Activated CD4-positive, alpha-beta memory T cell treated with anti-CD3 and anti-CD28 coated beads, Interleukin-2, amount 10 ng/mL, durations not matched to agents 7 days and 5 days (primary cell): ENCODE measurements at places on chromosomes 2 and 18.

- DNase-seq: no peak
These were observed 214.6 kb downstream of the TRIB2 start for GRCh38 chr2:12931186-12931844.

DNA sequence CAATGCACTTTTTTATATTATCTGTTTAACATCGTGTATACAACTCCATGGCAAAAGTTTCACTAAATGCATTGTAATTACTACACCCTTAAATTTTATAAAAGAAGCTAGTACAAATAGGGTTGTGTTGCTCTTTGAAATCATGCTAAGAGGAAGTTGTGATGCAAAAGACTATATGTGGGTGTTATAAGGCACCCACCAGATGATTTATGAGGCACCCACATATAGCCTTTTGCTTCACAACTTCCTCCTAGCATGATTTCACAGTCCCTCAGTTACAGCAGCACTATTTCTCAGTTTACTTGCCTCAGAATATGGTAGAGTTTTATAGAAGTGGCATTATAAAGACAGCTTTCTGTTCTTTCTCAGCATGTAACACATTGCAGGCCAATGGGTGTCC lies 277.3 kb upstream of the DOK6 start:
- DNase-seq: no peak

GRCh38 chr2:54469484-54470053 lies 13.4 kb downstream of the SPTBN1 start:
- no peak for DNase-seq

GRCh38 chr2:122389694-122390093 lies 634.2 kb downstream of the TSN start:
- DNase-seq: no peak

DNA sequence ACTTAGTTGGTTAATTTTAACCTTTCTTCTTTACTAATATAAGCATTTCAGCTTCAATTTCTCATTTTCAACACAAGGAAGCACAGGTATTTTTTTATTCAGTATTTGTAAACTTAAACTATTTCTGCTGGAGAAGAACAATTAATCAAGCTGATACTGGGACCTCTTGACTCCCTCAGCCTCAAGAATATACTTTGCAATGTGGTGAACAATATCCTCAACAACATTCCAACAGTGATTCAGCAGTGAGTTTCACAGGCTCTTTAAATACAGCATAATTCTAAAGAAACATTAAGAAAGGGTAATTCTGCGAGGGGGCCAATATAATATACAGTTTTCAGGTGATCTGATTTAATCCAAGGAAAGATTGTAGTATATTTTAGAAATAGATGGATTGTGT lies 10.0 kb downstream of the RAPGEF4 start:
- no peak for DNase-seq

DNA sequence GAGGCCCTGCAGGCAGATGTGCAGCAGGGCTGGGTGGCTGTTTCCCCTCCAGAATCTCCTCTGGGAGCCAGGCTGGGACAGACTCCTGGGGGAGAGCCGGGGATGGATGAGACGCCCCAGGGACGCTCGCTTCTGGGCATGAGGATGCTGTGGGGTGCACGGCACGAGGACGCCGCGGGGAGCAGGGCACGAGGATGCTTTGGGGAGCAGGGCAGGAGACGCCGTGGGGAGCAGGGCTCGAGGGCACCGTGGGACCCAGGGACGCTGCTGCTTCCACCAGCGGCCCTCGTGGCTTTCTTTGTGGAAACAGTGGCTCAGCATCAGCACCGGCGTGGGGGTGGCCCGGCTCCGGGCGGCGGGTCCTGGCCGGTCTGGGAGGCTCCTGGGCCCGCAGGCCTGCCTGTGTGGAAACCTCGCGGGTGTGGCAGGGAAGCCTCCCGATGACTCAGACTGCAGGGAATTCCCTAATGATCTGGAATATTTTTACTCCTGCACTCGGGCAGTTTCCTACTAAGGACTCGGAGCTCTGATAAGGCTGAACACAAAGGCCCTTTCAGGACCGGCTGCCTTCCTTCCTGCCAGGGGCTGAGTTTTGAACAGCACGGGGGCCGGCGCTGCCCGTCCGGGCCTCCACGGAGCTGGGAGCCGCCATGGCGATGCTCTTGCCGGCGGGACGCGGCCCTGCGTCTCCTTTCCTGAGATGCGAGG lies 62.6 kb downstream of the NFATC1 start:
- DNase-seq: no peak

DNA sequence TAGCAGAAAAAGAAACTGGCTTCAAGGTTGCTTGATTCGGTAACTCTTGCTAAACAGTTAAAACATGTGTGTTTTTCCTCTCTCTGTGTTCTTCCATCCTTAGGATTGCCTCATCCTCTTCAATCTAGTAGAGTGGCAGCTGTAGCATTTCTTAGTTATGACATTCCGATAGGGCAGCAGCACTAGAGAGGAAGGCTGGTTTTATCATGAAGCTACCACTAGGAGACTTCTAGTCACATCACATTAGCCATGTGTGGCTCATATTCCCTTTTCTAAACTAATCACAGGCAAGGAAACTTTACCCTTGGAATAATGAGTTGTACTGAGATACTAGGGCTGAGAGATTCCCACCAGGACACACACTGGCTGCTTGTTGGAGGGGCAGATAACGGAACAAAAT lies 187.6 kb downstream of the DOK6 start:
- no peak for DNase-seq

GRCh38 chr18:23592911-23593310 lies 6.6 kb upstream of the NPC1 start:
- no peak for DNase-seq
